ENCODE measurements at places on chromosomes 1 and 21. TPM values are rescaled to one million over a fixed set of nuclear protein-coding genes. Genes with fewer than 3 reads are reported as not detected.
A peak's percentile ranks its signal among the peaks of the same experiment; 100 is the strongest.

- H3K4me1 ChIP-seq, result no peaks in the 10 kb centered on the region
- H3K4me3 ChIP-seq, result no peak overlapping the region
- H3K36me3 ChIP-seq, result no peaks in the 10 kb centered on the region
- no peak overlapping the region for H3K27ac ChIP-seq
Observed at GRCh38 chr1:88998716-88999115, 6.3 kb upstream of the KYAT3 start.

DNA sequence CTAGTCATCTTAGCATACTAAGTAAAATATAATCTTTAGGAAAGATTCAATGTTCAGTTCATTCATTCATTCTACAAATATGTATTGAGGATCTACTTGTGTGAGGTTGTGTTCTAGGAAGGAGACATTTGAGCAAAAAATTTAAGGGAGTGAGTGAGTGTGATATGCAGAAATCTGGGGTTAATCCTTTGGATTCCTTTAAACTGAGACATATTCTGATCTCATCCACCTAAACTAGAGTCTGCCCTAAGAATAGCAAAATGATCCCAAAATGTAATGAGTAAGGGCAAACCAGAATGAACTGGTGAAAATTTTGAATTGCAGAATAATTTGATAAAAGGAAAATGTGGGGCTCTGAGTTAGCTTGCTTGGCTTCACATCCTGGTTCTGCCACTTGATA is 8.6 kb downstream of the UBE2U start:
- H3K4me1 ChIP-seq, result no peaks in the 10 kb centered on the region
- no peak overlapping the region for H3K27ac ChIP-seq
- H3K4me3 ChIP-seq, result no peak overlapping the region
- no peak for DNase-seq

DNA sequence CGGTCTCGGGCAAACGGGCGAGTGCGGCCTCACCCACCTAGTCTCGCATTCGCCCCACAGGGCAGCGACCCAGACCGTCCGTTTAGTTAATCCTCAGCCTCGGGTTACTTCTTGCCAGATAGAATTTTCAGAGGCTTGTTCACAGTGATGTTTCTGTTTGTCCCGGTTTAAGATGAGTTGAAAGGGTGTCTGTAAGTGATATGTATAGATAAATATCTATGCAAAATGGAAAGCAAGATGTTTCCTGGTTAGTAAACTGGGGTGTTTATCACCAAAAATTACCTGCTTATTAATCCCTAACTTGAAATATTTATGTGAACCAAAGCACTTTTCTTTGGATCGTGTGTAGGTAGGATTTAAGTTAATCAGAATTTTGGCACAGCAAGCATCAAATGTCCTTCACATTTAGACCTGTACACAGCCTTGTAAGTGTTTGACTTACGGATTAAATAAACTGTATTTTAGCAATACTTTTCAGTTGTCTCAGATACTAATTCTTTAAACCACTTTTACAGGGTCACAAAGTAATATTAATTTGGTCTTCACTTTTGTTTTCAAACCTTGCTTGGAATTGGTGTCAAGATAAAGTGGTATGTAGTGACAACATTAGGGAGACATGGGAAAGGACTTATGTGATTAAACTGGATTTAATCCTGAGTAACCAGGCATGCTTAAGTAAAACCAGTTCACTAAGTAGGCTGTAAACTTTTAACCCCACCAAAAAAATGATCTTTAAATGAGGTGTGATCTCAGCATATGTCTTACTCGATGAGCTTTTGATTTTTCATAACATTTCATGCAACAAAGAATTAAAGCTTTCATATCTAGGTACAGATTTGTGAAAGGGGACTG is 914 bp downstream of the ZNF326 start:
- peak overlapping the region; percentile 82 for H3K4me3 ChIP-seq
- DNase-seq, result peak; percentile 34
- peaks cover 37% of the 10 kb centered on the region for H3K4me1 ChIP-seq
- H3K27ac ChIP-seq, result peak overlapping the region; percentile 100
- no peaks in the 10 kb centered on the region for H3K27me3 ChIP-seq

GRCh38 chr1:230079199-230080024 is 12.4 kb downstream of the GALNT2 start:
- DNase-seq, result no peak
- peaks cover 71% of the 10 kb centered on the region for H3K4me1 ChIP-seq
- H3K36me3 ChIP-seq, result no peaks in the 10 kb centered on the region
- H3K4me3 ChIP-seq, result no peak overlapping the region
- no peaks in the 10 kb centered on the region for H3K27me3 ChIP-seq

- peaks cover 29% of the 10 kb centered on the region for H3K4me1 ChIP-seq
- no peaks in the 10 kb centered on the region for H3K27me3 ChIP-seq
- H3K4me3 ChIP-seq, result no peak overlapping the region
- H3K27ac ChIP-seq, result no peak overlapping the region
- peak; percentile 6 for DNase-seq
- H3K36me3 ChIP-seq, result no peaks in the 10 kb centered on the region
Observed at GRCh38 chr21:45054227-45054926, 20.0 kb upstream of the ADARB1 start.

GRCh38 chr1:100752791-100753190 is 33.2 kb downstream of the VCAM1 start:
- H3K4me3 ChIP-seq, result no peak overlapping the region
- no peaks in the 10 kb centered on the region for H3K36me3 ChIP-seq
- no peak for DNase-seq

DNA sequence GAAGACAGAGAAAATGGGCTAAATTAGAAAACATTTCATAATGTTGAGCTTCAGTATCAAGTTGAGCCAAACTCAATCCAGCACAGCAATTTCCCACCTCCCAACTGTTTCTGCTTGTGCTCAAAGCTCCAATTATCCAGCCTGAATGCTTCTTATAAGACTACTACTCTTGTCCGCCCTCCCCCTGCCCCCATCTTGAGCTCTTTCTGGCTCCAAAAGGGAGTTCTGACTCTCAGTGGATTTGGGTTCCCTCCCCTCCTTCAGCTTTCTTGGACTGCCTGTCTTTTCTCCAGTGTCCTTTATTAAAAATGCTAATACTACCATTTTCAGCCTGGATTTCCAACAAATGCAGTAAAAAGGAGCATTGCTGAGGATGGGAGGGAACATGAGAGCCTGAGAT is 174.8 kb downstream of the ASTN1 start:
- DNase-seq, result no peak
- H3K4me3 ChIP-seq, result no peak overlapping the region
- H3K4me1 ChIP-seq, result no peaks in the 10 kb centered on the region

DNA sequence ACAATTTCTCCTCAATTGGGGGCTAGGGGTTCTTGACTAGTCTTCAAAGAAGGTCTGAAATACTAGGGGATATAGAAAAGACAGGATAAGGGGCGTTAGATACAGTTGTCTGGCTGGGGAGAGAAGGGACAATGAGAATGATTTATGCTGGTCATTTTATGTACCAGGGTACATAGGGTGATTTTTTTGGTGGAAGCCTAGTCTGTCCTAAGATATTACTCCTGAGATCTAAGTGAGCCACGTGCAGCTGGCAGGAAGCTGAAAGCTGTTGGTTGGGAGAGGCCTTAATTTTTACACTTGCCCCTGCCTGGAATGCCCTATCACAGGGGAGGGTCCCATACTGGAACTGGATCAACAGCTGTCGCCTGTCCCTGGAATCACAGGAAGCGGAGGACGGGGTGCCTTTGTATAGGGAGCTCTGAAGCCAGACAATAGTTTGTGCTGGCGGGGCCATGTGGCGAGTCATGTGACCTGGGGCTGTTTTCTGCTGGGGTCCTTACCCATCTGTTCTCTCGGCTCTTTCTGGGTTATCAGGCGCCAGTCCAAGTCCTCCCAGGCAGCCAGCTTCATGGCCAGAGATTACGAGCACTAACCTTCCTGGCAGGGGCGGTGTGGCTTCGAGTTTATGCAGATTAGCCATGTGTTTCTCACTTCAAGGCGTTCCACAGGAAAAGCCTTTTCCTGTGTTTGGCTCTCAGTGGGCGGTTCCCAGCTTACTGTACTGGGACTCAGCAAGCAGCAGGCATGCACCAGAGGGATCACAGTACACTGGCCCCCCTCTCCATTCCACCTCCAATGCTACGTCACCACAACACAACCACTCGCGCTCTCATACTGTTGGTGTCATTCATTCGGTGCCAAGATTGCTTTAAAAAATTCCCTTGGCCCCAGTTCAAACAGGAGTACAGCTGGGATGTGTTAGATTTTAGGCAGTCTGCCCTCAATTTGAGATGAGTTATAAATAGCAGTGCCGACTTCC is 27.5 kb downstream of the ARID1A start:
- peaks cover 87% of the 10 kb centered on the region for H3K4me1 ChIP-seq
- H3K4me3 ChIP-seq, result peak overlapping the region; percentile 9
- H3K27me3 ChIP-seq, result no peaks in the 10 kb centered on the region
- H3K36me3 ChIP-seq, result no peaks in the 10 kb centered on the region
- H3K27ac ChIP-seq, result peak overlapping the region; percentile 56

DNA sequence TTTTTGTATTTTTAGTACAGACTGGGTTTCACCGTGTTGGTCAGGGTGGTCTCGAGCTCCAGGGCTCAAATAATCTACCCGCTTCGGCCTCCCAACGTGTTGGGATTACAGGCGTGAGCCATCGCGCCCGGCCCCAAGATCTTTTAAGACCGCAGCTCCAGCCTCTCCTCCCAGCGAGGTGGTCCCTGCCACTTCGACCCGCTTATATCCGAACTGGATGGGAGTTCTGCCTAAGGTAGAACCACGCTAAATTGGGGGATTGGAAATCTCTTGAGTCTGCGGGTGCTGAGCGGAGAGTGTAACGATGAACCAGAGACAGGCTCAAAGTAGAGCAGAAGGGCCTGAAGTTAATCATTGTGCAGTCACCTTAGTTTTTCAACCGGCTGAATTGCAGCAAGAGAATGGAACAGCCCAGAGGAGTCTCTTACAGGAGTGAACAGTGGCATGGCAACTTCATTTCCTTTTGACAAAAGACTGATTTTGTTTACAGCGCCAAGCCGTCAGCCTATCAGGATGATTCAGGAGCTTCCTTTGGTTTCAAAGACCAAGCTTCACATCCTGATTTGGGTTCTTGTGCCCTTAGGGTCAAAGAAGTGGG is 726 bp upstream of the CYB5R1 start:
- H3K36me3 ChIP-seq, result no peaks in the 10 kb centered on the region
- H3K4me1 ChIP-seq, result peaks cover 40% of the 10 kb centered on the region
- no peaks in the 10 kb centered on the region for H3K27me3 ChIP-seq
- peak overlapping the region; percentile 100 for H3K27ac ChIP-seq
- no peak for DNase-seq

- no peaks in the 10 kb centered on the region for H3K27me3 ChIP-seq
- no peak for DNase-seq
- no peak overlapping the region for H3K27ac ChIP-seq
- no peak overlapping the region for H3K4me3 ChIP-seq
Observed at GRCh38 chr1:28296401-28297261, 32.2 kb upstream of the MED18 start.

DNA sequence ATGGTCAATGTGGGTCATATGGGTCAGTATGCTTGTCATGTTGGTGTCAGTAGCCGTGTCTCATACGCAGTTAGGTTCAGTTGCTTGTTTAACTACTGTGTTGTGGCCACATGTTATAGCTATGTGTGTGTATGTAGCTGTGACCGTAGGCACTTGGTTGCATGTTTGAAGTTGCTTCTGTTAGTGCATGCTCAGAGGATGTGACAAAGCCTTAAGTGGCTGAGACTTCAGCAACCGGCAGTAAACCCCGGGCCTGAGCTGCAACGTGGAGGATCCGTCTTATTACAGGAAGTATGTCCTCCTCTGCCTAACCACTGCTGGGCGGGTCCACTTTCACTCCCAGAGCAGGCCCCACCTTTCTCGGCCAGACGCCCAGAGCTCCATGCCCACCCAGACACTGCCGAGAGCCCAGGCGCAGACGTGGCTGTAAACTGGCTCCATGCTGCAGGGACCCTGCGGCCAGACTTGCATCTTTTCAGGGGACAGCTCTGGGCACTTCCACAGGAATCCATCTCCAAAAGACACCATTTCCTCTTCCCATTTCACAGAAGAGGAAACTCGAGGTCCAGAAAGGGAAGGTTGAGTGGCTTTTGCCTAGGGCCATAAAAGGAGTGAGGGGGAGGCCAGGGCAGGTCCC is 2.2 kb downstream of the TCEA3 start:
- H3K36me3 ChIP-seq, result peaks cover 2% of the 10 kb centered on the region
- DNase-seq, result peak; percentile 65
- H3K4me3 ChIP-seq, result peak overlapping the region; percentile 68

- H3K27me3 ChIP-seq, result no peaks in the 10 kb centered on the region
- H3K4me3 ChIP-seq, result no peak overlapping the region
- no peak overlapping the region for H3K27ac ChIP-seq
- no peaks in the 10 kb centered on the region for H3K36me3 ChIP-seq
- H3K4me1 ChIP-seq, result no peaks in the 10 kb centered on the region
Observed at GRCh38 chr1:101316256-101316655, 79.4 kb downstream of the S1PR1 start.

DNA sequence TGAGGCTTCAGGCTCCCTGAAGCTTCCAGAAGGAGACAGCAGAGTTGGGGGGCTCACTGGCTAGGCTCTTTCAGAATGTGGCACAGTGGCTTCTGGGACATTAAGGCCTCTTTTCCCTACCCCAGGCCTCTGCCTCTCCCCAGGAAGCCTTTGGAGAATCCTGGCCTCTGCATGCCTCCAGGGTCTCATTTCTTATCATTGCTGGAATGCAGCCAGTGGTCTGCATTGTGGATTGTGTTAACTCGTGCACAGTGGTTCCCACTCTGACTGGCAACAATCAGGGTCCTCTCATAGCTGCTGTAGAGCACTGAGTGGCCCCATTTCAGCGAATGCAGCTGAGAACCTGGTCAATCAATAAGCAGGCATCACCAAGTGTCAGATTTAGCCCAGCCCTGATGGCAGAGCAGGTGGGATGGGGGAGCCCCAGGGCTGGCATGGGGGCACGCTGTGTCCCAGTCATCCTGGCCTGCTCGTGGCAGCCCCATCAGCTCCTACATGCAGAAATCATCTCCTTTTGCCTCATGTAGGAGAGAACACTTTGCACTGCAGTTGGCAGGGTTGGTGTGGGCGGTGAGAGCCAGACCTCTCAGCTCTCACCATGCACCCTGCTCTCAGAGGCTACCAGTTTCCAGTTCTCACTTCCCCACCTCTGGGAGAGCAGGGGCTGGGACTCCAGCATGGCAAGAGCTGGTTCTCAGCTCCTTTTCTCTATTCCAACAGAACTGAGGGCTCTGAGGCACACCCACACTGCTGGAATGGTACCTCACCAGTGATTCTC is 13.4 kb downstream of the ADORA1 start:
- DNase-seq, result no peak
- no peaks in the 10 kb centered on the region for H3K4me1 ChIP-seq
- H3K27ac ChIP-seq, result no peak overlapping the region
- no peak overlapping the region for H3K4me3 ChIP-seq

GRCh38 chr1:247386217-247386616 is 29.8 kb upstream of the NLRP3 start:
- no peaks in the 10 kb centered on the region for H3K4me1 ChIP-seq
- no peaks in the 10 kb centered on the region for H3K27me3 ChIP-seq
- no peak overlapping the region for H3K27ac ChIP-seq
- no peaks in the 10 kb centered on the region for H3K36me3 ChIP-seq
- no peak for DNase-seq

GRCh38 chr1:29894311-29894710 is 658.0 kb downstream of the PTPRU start:
- H3K36me3 ChIP-seq, result no peaks in the 10 kb centered on the region
- H3K27ac ChIP-seq, result no peak overlapping the region
- no peaks in the 10 kb centered on the region for H3K27me3 ChIP-seq
- DNase-seq, result no peak
- H3K4me3 ChIP-seq, result no peak overlapping the region

GRCh38 chr21:26964170-26964778 is 2.6 kb downstream of the ADAMTS5 start:
- H3K27ac ChIP-seq, result peak overlapping the region; percentile 72
- peaks cover 19% of the 10 kb centered on the region for H3K4me1 ChIP-seq
- no peaks in the 10 kb centered on the region for H3K36me3 ChIP-seq
- H3K27me3 ChIP-seq, result peaks cover 9% of the 10 kb centered on the region
- DNase-seq, result peak; percentile 37

Gene CLEC20A
- not detected for total RNA-seq

Gene CCDC27
- 0.09 TPM for total RNA-seq

Gene HTR6
- total RNA-seq, result not detected

Gene FAM43B
- total RNA-seq, result 0.09 TPM
